Left hindlimb (tissue), 1 donor: ENCODE measurements at places on chromosomes 5 and 9.

DNA sequence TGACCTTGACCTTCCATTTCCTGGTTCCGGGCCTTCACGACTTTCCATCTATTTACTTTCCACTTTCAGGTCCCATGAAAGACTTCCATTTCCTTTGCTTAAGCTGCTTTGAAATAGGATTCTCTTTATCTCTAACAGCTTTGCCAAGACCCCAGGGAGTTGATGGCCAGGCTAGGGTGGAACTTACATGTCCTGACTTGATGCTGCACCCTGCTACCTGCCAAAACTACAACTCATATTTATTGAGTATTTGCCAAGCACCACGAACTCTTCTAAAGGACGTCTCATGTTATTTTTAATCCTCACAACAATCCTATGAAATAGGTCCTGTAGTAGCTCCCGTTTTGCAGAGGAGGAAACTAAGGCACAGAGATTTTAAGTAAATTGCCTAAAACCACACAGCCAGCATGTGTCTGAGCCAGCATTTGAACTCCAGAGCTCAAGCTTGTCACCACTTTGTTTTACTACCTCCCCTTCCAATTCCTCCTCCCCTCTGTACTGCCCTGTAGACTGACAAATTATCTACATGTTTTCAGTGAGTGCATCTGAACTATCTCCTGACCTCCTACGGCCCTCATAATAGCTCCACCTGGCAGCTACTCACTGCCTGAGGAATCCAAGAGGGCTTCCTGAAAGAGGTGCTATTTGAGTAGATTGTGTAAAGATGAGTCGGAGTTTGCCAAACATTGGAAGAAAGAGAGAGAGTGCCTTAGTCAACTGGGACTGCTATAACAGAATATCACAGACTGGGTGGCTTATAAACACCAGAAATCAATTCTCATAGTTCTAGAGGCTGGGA lies 38.4 kb upstream of the SMIM23 start:
- DNase-seq, result no peak

- no peak for DNase-seq
These were observed 75.6 kb upstream of the RASEF start for GRCh38 chr9:83138422-83139135.

GRCh38 chr5:14665949-14666348 lies 1.4 kb downstream of the OTULIN start:
- no peak for DNase-seq

DNA sequence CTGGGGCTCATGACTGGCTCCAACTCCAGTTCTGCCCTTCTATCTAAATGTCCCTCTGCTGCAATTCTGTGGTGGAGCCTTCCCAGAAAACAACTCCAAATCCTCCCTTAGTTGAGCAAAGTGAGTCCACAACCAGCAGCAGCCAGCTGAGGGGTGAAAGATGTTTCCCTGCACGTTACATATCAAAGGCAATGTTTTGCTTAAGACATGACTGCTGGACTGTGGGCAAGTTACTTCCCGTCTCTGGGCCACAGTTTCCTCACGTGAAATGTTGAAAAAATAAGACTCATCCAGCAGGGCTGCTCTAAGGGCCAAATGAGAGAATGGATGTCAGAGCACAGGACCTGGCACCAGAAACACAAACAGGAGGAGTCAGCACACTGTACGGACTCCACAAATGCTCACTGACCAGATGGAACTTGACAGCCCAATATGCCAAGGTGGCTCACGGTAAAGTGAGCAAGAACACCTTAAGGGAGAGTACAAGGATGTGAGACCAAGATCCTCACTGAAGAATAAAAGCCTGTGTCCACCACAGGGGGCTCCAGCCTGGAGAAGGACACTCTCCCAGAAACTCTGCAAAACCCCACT lies 138.4 kb upstream of the ABCA1 start:
- DNase-seq, result no peak

DNA sequence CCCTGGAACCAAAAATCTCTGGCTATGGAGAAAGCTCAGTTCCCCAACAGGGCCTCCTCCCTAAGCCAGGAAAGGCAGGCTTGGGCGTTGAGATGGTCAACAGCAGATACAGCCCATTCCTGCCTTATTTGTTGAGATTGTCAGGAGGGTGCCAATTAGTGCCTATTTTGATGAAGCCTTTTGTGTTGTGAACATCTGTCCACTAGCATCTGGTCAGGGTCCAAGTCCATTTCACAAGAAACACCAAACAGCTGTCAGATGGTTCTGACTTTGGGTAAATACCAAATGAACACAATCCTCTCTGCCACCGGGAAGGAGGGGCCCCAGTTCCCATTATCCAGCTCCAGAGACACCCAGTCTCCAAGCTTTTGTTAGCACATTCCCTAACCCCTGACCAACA lies 19.9 kb downstream of the SEMA6A start:
- no peak for DNase-seq

DNA sequence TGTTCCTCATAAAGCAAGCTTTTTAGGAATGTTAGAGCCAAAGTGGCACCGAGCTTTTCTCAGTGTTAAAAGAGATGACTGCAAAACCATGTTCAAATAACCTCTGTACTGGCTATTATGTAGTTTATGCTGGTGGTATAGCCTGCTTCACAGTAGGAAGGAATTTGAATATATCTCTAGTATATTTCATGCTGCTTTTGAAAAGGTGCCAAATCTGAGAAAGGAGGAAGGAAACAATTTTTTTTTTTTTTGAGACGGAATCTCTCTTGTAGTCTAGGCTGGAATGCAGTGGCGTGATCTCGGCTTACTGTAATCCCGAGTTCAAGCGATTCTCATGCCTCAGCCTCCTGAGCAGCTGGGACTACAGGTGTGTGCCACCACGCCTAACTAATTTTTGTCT lies 13.5 kb downstream of the CREBRF start:
- DNase-seq, result no peak

DNA sequence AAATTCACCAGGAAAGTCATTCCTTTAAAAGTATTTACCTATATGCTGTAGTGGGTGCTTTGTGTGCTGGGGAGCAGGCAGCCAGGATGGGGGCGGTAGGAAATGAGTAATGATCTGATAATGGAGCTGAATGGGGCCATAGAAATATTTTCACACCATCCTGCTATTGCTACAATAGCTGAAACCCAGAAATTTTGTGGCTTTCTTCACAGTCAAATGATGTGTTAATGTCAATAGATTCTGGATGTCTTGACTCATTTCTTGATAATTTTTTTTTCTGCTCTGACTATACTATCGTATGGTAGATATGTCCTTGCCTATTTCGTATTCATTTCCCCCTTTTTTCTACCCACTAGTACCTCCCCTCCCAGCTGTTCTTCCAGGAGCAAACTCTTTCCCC lies 59.5 kb downstream of the RORB start:
- no peak for DNase-seq

- DNase-seq, result no peak
These were observed 284.4 kb upstream of the RFX3 start for GRCh38 chr9:3810231-3810630.

- DNase-seq, result no peak
These were observed 161.6 kb downstream of the BNC2 start for GRCh38 chr9:16708656-16709435.

DNA sequence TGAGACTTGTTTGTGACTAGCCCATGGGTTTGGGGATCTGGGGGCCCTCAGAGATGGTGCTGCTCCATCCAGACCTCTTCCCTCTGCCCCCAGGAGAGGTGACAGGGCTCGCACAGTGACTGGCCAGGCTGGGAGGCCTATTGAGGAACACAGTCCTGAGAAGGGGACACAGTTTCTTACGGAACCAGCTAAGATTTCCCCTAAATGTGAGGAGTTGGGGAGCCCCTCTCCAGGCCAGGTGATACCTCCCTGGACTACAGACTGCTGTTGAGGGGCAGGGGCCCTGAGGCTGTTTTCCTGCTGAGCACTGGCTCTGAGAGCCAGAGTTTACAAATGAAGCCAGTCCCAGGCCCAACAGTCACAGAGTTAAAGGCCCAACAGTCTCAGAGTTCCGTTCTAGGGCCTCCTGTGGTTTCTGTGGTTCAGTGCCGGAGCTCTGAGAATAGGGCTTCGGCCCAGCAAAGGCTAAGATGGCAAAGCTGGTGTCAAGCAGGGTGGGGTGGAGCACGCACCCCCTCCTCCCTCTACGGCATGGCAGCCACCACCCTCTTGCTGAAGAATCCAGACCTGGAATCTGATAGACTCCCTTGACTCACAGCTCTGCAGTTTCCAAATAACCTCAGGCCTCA lies 1.1 kb upstream of the SEMA4D start:
- no peak for DNase-seq

DNA sequence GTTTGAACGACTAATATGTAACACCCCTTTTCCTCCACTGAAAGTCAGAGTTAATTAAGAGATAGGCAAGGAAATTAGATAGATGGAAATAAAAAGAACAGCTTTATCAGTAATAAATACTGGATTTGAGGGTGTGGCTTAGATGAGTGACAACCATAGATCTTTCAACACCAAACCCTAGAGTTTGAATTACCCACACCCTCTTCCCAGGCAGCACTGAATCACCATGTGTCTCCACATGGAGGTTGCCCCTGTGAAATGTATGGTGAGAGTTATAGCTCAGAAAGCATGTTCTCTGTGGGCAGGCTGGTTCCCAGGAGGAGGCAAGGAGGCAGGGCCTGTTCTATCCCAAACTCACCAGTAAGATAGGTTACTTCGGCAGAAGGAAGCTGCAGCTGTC lies 69.7 kb downstream of the TMEM174 start:
- DNase-seq, result no peak

- DNase-seq, result no peak
These were observed 626.5 kb downstream of the DMRTA1 start for GRCh38 chr9:23073136-23073535.
